LNCaP clone FGC (cell line): ENCODE measurements at places on chromosomes 5 and 9.

GRCh38 chr5:169169783-169170182 is 131.2 kb downstream of the SLIT3 start:
- DNase-seq, result no peak

- DNase-seq, result no peak
Observed at GRCh38 chr5:96812851-96813250, 5.1 kb upstream of the ERAP1 start.

- no peak for DNase-seq
Observed at GRCh38 chr5:158436271-158437065, 577.5 kb upstream of the CLINT1 start.

GRCh38 chr5:94403483-94403882 is 214.9 kb downstream of the KIAA0825 start:
- peak; percentile 99 for DNase-seq

- DNase-seq, result no peak
Observed at GRCh38 chr9:132074736-132075135, 4.9 kb downstream of the MED27 start.

DNA sequence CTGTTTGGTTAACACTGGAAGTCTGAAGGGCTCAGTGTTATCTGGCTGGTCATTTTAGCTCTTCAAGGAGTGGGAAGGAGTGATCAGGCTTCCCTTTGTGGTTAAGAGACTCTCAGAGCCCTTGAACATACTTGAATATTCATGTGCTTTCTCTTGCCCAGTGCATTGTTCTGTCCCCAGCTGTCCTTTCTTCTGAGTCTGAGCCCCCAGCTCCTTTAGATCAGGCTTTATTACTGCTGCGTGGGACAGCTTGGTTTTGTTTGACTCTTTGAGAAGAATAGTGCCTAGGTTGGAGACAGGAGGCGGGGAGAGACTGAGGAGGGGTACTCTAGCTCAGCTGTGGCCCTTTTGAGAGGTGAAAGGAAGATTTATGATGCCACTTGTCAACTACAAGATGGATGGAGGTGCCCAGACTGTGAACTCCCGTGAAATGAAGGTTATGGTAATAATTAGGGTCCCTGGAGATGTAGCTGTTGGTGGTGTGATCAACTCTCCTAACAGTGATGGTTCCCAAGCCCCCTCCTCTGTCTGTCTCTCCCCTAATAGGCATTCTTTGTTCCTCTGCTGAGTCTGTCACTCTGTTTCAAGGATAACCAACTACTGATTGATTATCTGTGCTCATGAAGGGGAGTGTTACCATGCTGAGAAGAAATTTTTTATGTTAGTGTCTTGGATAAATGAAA is 83.1 kb upstream of the GLRA1 start:
- DNase-seq, result no peak
